ENCODE measurements at places on chromosomes 5 and 9.

- no peak for DNase-seq
Measured at GRCh38 chr9:121464968-121465367, 34.7 kb downstream of the GGTA1 start.

DNA sequence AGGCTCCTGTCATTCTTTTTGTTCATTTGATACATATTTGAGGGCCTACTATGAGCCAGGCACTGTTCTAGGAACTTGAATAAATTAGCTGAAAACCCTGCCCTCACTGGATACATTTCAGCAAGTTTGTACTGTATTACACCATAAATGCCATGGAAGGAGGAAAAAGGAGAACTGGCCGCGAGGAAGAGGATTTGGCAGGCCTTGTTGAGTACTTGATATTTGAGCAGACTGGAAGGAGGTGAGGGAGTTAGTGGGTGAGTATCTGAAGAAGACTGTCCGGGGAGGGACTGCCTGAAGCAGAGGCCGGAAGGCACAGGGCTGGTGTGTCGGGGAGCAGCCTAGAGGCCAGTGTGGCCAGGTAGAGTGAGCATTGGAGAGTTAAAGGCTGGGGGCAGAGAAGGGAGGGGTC is 4.5 kb downstream of the SNX30 start:
- DNase-seq = peak; percentile 78

DNA sequence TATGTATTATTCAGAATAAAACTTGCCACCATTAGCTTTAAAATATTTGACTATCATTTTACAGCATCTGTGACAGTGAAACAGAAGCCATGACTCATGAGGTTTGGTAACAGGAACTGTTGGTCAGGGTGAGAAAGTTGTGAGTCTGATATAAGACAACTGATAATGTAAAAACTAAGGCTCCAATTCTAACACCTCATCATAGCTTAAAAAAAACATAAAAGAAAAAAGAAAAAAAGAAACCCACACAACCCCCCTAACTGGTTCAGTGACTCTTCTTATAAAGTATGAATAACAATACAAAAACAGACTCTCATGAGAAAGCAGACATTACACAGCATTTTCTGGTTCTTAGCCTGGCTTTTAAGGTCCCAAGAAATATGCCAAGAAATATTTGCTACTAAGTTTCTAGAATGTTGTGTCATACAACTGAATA is 85.8 kb downstream of the MRPS27 start:
- peak; percentile 35 for DNase-seq

- no peak for DNase-seq
Measured at GRCh38 chr9:96478829-96479371, 28.9 kb downstream of the HABP4 start.

DNA sequence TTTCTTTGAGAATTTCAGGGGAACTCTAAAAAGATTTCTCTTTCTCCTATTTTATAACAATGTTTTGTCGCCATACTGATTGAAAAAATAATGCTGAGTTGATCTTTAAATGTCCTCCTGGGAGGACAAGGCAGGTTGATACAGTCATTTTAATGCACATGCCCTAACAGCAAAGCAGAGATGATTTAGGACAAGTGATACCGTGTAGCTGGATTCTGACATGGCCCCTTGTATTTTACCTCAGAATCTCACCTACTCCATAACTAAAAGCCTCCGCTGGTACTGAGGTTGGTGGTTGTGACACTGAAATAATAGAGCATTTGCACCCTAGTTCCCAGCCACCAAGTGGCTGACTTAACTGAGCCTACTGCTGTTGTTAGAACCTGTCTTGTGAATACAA is 811 bp upstream of the LRRTM2 start:
- no peak for DNase-seq

DNA sequence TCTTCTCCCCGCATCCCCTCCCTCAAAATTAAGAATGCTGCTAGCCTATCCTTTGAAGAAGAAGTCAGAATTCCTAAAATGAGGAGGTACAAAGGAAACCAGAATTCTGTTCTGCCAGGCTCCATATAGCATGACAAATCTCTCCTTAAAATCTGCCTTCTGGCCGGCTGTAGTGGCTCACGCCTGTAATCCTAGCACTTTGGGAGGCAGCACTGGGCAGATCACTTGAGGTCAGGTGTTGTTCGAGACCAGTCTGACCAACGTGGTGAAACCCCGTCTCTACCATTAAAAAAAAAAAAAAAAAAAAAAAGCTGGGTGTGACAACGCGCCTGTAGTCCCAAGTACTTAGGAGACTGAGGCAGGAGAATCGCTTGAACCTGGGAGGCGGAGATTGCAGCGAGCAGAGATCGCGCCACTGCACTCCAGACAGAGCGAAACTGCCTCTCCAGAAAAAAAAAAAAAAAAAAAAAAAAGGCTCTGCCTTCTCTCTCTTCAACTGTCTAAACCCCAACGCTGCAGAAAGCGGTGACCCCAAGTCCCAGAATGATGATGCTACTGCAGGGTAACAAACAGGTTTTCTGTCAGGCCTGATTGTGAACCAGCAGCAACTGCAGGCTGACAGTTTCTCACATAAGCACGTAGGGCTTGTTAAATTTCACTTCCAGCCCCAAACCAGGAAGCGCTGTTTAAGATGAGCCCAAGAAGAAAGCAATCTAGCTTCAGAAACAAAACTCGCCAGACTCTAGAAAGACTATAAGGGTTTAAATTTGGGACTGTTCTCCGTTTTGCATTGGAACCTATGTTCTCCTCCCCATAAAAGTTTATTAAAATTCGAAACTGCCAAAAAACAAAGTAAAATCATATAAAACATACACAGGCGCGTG is 963 bp upstream of the CAST start:
- peak; percentile 48 for DNase-seq

DNA sequence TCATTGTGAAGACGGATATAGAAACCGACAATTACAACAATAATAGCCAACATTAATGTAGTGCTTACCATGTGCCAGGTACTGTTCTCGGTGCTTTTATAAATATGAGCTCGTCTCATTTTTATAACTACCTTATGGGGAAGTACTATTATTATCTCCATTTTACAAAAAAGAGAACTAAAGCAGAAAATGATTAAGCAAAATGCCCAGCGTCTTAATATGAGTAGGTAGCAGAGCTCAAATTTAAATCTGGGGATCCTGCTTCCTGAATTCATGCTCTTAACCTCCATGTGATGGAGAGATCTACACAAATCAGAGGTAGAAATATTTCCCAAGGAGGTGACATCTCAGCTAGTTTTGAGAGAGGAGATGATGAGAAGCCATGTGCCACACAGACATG is 256.9 kb downstream of the TRIM32 start:
- peak; percentile 38 for DNase-seq

Measured in inflammatory macrophage (primary cell).